ENCODE measurements at places on chromosomes 2 and 18. TPM values are rescaled to one million over a fixed set of nuclear protein-coding genes. Genes with fewer than 3 reads are reported as not detected.

Gene CYRIA
- polyA plus RNA-seq, result 5.3 TPM

GRCh38 chr18:67525328-67526099 lies 9.0 kb upstream of the DSEL start:
- H3K4me1 ChIP-seq, result no peaks in the 10 kb centered on the region
- peak; percentile 39 for DNase-seq
- peak overlapping the region; percentile 24 for H3K27ac ChIP-seq
- no peak overlapping the region for H3K4me3 ChIP-seq

GRCh38 chr2:145038041-145038525 lies 518.2 kb upstream of the ZEB2 start:
- H3K4me3 ChIP-seq, result no peak overlapping the region
- no peaks in the 10 kb centered on the region for H3K27me3 ChIP-seq
- H3K36me3 ChIP-seq, result no peaks in the 10 kb centered on the region
- no peak for DNase-seq

- H3K27ac ChIP-seq, result no peak overlapping the region
- H3K36me3 ChIP-seq, result no peaks in the 10 kb centered on the region
- H3K27me3 ChIP-seq, result no peaks in the 10 kb centered on the region
- H3K4me3 ChIP-seq, result no peak overlapping the region
- no peaks in the 10 kb centered on the region for H3K4me1 ChIP-seq
- no peak for DNase-seq
Measured at GRCh38 chr2:161138429-161138828, 21.8 kb upstream of the TANK start.

Measured in large intestine (tissue), 12 donors.